Mammary microvascular endothelial cell (primary cell): ENCODE measurements at places on chromosomes 2 and 18. TPM values are rescaled to one million over a fixed set of nuclear protein-coding genes. Genes with fewer than 3 reads are reported as not detected.

Gene CDH2
- total RNA-seq = 13.5 and 16.9 TPM in 2 replicates

Gene IL1RL1
- 21.5 and 21.9 TPM in 2 replicates for total RNA-seq

Gene ZNF2
- total RNA-seq = 1.5 and 1.8 TPM in 2 replicates

Gene QPCT
- 15.7 and 16.0 TPM in 2 replicates for total RNA-seq

Gene CDH19
- total RNA-seq = not detected in 2 replicates

Gene FAM98A
- 25.8 and 35.5 TPM in 2 replicates for total RNA-seq

Gene PROM2
- under 0.01 TPM in 1 of 2 replicates, not detected in the other for total RNA-seq

Gene CXCR1
- not detected in 2 replicates for total RNA-seq

Gene BCL2
- total RNA-seq = 0.10 and 0.27 TPM in 2 replicates

Gene APCDD1
- total RNA-seq = not detected in 2 replicates

Gene GALNT3
- total RNA-seq = 0.30 and 1.2 TPM in 2 replicates

Gene ABCB11
- total RNA-seq = under 0.01 and 0.05 TPM in 2 replicates

Gene DIS3L2
- 17.2 and 18.9 TPM in 2 replicates for total RNA-seq

Gene ZNF385B
- total RNA-seq = not detected in 2 replicates

Gene GPAT2
- 7.6 and 8.3 TPM in 2 replicates for total RNA-seq

Gene PCGF1
- 5.1 and 6.2 TPM in 2 replicates for total RNA-seq

Gene POU3F3
- total RNA-seq = not detected in 2 replicates

Gene SPATS2L
- total RNA-seq = 75.7 and 76.0 TPM in 2 replicates

Gene ALLC
- total RNA-seq = not detected in 2 replicates

Gene SIGLEC15
- total RNA-seq = 0.59 and 1.7 TPM in 2 replicates

Gene ITGB6
- 0.39 TPM in 1 of 2 replicates, not detected in the other for total RNA-seq

Gene NR4A2
- total RNA-seq = 0.47 and 0.54 TPM in 2 replicates

Gene CHRNG
- total RNA-seq = not detected in 2 replicates

Gene TTN
- total RNA-seq = 0.79 and 4.7 TPM in 2 replicates

Gene GPR35
- 0.10 TPM in 1 of 2 replicates, not detected in the other for total RNA-seq

Gene FSHR
- not detected in 2 replicates for total RNA-seq

Gene GPR45
- total RNA-seq = not detected in 2 replicates

Gene MAP3K19
- total RNA-seq = not detected in 2 replicates

Gene EGR4
- not detected in 2 replicates for total RNA-seq

Gene TXNDC2
- not detected in 2 replicates for total RNA-seq

Gene SERPINB13
- not detected in 2 replicates for total RNA-seq

Gene LONRF2
- 0.30 TPM in 1 of 2 replicates, not detected in the other for total RNA-seq

Gene METTL8
- total RNA-seq = 29.6 and 32.5 TPM in 2 replicates

Gene CPS1
- 1.3 and 1.5 TPM in 2 replicates for total RNA-seq

Gene CCDC121
- 0.87 and 1.8 TPM in 2 replicates for total RNA-seq

Gene OR6B2
- total RNA-seq = not detected in 2 replicates

Gene DLGAP1
- total RNA-seq = 0.93 and 1.1 TPM in 2 replicates

Gene RGPD6
- 15.4 and 21.5 TPM in 2 replicates for total RNA-seq

Gene SERPINB10
- 3.4 TPM in 1 of 2 replicates, not detected in the other for total RNA-seq

Gene UBXN4
- 40.2 and 51.4 TPM in 2 replicates for total RNA-seq

Gene TMEM237
- 38.1 and 49.4 TPM in 2 replicates for total RNA-seq

Gene EFR3B
- 0.67 and 0.79 TPM in 2 replicates for total RNA-seq

Gene MGAT4A
- total RNA-seq = 49.2 and 68.6 TPM in 2 replicates

Gene CRIM1
- total RNA-seq = 597 and 620 TPM in 2 replicates

Gene SLC11A1
- under 0.01 and 0.05 TPM in 2 replicates for total RNA-seq

Gene NEMP2
- 2.0 and 3.1 TPM in 2 replicates for total RNA-seq

Gene NTSR2
- not detected in 2 replicates for total RNA-seq

Gene SLC19A3
- not detected in 2 replicates for total RNA-seq

Gene RNF152
- 5.9 TPM in 2 replicates for total RNA-seq

Gene EIF5B
- total RNA-seq = 19.1 and 19.3 TPM in 2 replicates

Gene GBX2
- 8.1 and 10.0 TPM in 2 replicates for total RNA-seq

Gene SH2D6
- not detected in 2 replicates for total RNA-seq

Gene ASB18
- total RNA-seq = not detected in 2 replicates

Gene C1GALT1C1L
- not detected in 2 replicates for total RNA-seq

Gene AQP12A
- total RNA-seq = not detected in 2 replicates
